ENCODE measurements at places on chromosomes 3 and 15.

DNA sequence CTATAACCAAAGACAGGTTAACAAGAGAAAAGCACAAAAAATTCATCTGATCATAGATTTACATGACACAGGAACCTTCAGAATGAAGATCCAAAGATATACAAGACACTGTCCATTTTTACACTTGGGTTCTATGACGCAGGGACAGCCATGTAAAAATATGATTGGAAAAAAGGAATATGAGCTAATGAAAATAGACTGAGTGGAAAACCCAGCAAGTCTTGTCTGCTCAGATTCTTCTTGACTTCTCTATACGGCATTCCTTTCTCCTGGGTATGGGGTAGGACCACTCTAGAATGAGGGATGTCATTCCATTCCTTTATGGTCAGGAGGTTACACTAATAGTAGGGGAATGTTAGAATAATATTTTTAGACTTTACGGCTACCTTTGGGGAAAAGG is 46.9 kb downstream of the WDR49 start:
- no peak for DNase-seq

DNA sequence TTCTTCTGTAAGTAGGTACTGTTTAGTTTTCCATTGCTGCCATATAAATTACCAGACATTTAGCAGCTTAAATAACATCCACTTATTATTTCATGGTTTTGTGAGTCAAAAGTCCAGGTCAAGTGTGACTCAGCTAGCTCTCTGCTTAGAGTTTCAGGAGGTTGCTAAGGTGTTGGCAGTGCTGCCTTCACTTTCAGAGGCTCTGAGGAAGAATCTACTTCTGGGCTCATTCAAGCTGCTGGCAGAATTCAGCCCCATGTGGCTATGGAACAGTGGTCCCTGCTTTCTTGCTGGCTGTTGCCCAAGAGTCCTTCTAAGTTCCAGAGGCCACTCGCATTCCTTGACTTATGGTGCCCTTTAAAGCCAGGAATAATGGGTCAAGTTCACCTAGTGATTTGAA is 4.5 kb downstream of the CFAP44 start:
- DNase-seq, result no peak

DNA sequence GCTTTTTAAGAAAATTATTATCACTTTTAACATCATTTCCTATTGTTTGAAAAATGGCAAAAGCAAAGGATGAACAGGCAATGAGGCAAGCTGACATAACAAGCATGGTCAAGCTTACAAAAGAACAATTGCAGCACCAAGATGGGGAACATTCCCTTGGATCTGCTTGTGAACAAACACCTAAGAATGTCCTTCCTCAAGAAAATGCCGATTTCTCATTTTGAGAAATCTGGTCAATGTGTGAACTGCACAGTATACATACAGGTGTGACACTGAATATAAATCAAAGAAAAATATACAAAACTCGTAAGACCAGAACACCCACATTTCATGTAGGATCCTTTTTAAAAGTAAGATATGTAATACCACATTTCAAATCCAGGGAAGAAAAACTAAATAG is 58.9 kb downstream of the LRRFIP2 start:
- no peak for DNase-seq

GRCh38 chr3:32176989-32177701 is 61.3 kb upstream of the CMTM8 start:
- DNase-seq, result peak; percentile 10

DNA sequence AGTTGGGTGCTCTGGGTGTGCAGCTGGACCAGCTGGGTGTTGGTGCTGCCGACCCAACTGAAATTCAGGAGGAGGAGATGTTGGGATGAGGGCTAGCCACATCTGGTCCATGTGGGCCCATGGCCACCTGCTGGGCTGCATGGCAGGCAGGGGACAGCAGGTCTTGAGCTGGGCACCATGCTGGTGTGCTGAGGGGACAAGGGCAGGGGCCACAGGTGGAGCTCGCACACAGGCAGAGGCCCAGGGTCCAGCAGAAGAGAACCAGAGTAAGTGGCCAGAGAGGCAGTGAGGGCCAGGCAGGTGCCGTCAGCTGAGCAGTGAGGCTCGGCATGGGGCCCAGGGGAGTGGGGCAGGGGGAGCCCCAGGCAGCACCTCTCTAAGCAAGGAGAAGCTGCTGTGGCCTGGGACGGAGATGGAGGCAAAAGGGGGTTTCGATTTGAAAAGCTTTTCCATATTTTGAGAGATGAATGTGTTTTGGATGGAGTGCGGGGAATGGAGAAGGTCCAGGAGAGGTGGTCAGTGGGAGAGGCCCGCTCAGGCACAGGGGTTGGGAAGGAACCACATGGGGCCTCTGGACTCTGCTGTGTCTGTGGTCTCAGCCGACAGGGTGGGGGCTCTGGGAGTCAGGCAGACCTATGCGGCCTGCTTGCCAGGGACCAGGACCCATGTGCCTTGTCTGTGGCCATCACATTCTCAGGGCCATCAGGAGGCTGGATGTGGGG is 30.5 kb upstream of the PLXNA1 start:
- DNase-seq, result no peak

GRCh38 chr3:178097576-178097975 is 438.7 kb upstream of the KCNMB2 start:
- no peak for DNase-seq

GRCh38 chr15:101167411-101167752 is 84.5 kb downstream of the CHSY1 start:
- DNase-seq, result no peak

DNA sequence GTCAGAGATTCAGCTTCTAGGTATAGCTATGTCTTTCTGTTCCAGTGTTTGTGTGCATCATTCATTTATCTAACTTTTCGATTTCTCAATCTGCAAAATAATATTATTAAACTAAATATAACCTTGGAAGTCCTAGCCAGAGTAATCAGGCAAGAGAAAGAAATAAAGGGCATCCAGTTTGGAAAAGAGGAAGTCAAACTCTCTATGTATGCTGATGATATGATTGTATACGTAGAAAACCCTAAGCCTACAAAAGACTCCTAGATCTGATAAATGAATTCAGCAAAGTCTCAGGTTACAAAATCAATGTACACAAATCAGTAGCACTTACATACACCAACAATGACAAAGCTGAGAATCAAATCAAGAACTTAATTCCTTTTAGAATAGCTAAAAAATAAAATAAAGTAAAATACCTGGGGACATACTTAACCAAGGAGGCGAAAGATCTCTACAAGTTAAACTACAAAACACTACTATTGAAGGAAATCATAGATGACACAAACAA is 718.2 kb downstream of the NTRK3 start:
- DNase-seq, result no peak

- no peak for DNase-seq
Measured at GRCh38 chr3:197503652-197504051, 52.1 kb downstream of the BDH1 start.

DNA sequence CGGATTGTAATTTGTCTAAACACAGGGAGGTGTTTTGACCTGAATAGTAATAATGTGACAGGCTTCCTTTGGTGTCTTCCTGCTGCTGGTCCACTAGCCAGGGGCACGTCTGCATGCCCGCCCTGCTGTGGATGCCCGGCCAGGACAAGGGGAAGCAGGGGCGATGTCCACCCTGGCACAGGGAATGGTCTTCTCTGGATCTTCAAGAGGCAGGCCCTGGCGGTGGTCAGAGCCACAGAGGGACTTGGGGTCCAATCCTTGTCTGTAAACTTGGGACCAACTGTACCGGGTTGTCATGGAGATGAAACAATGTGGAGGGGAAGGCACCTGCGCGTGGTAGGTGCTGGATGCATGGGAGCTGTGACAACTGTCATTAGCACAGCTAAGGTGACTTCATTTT is 134.1 kb downstream of the RPLP1 start:
- DNase-seq, result no peak

DNA sequence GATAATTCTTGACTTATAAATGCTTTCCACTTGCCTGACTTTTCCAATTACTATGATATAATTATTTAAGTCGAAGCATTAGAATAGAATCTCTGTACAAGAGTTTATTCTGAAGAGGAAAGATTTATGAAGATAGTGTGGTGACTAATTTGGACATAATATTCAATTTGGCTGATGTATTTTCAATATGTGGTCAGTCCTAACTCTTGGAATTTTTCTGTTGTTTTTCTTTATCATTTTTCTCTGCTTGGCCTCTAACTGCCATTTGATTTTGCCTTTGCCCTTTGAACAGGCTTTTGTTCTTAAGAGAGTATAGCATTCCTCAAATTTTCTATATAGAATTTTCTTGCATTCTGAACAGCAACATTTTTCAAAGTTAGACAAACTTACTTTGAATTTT is 2.6 kb upstream of the MDFIC2 start:
- no peak for DNase-seq

GRCh38 chr3:74591946-74592345 is 22.5 kb downstream of the CNTN3 start:
- DNase-seq, result no peak

DNA sequence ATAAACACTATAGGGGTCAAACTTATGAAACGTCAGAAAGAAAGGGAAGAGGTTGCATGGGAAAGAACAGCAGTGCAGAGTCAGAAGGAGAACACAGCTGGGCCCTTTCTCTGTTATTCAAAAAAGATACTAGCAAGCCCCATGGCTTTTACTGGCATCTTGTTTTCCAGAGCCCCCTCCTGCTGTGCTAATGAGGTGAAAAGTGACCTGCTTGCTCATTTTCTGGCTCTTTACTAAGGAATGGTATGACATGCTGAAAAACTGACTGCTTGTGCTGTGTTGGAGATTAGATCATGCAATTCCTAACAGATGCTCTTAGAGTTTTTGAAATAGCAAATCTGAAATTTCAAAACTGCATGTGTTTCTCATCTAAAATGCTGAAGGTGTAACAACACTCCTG is 541.6 kb upstream of the ALCAM start:
- DNase-seq, result no peak

DNA sequence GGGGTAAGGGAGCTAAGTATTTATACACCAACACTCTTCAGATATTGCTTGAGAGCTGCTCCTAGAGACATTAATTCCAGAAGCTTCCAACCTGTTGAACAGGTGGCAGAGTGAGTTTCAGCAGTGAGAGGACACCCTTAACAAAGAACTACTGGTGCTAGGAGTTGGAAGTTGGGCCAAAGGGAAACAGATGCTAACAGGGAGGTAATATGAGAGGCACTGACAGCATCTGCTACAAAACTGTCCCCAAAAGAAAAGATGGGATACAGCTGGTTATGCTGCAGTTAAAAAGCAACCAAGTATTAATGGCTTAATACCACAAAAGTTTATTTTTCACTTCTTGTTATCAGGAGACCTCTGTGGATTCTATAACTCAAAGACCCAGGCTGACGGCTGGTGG is 104.5 kb upstream of the SATB1 start:
- DNase-seq, result no peak

- DNase-seq, result no peak
Measured at GRCh38 chr3:53074366-53074696, 28.5 kb upstream of the SFMBT1 start.

DNA sequence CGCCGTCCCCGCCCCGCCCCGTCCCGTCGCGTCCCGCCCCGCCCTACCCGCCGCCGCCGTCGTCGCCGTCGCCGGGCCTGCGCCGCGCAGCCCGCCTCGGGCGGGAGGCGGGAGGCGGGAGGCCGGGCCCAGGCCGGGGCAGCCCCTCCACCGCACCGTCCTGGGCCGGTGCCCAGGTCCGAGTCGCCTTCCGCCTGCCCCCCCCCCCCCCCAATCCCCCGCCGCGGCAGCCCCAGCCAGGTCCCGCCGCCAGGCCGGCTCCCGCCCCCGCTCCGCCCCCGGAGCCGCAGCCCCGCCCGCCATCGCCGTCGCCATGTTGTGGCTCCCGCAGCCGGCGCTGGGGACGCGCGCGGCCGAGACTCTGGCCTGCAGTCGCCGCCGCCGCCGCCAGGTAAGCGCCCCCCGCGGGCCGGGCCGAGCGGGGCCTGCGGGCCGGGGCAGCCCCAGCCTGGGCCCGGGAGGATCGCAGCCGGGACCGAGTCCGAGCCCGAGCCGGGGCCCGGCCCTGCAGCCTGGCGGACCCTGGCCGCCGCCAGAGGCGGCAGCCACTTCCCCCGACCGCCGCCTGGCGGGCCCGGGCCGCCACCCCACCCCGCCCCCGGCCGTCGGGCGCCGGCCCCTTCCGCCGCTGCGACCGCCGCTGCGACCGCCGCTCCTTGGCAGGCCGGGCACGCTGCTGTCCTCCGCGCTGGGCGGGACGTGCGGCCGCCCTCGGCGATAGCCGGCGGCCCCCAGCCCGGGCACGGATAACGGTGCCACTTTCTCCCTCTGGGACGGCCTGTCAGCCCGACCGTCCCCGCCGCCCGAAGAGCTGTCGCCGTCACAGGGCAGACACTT is at the start of gene ZNF592:
Gene ZNF592, plus strand, starts transcription at position 319 of the 837 bp plus-strand sequence. CDS start 34,084 bp downstream, outside the sequence.
- peak; percentile 74 for DNase-seq

DNA sequence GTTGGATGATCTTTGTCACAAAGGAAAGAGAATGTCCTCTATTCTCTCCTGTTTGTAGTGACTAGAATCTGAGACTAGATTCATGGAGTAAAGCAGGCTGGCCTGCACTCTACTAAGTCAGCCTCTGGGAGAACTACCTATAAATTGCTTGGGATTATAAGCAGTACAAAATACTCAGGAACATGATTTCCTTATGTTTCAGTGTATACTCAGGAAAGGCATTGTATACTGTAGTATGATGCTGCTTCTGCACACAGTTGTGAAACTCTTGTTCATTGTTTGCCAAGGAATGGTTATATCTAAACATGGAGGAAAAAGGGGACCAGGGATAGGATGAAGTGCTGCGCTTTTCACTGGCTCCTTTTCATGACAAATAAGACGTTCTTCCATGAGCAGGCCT is 49.2 kb downstream of the OXSR1 start:
- no peak for DNase-seq

- DNase-seq, result no peak
Measured at GRCh38 chr3:121724130-121724529, 25.4 kb downstream of the GOLGB1 start.

GRCh38 chr3:167929968-167930367 is 165.8 kb downstream of the GOLIM4 start:
- DNase-seq, result no peak

GRCh38 chr15:67050522-67051087 is 14.8 kb upstream of the SMAD3 start:
- no peak for DNase-seq

GRCh38 chr3:151430821-151431484 is 29.9 kb downstream of the IGSF10 start:
- no peak for DNase-seq

- DNase-seq, result no peak
Measured at GRCh38 chr3:33181229-33181628, 37.4 kb downstream of the SUSD5 start.

DNA sequence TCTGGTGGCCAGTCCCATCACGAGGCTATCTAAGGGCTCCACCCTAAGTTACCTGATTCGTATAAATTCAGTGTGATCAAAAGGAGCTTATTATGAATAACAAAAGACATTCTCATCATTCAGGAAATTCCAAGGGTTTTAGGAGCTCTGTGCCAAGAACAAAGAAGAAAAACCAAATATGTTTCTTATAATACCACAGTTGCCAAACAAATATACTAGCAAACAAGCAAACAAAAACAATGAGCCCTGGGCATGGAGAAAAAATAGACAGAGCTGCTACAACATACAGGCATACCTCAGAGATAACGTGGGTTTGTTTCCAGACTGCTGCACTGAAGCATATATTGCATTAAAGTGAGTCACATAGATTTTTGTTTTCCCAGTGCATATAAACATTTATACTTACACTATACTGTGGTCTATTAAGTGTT is 20.2 kb upstream of the CFAP161 start:
- no peak for DNase-seq

GRCh38 chr15:81225161-81225671 is 28.5 kb downstream of the IL16 start:
- DNase-seq, result no peak

- no peak for DNase-seq
Measured at GRCh38 chr3:66483006-66483405, 17.8 kb downstream of the LRIG1 start.

- DNase-seq, result no peak
Measured at GRCh38 chr3:194368918-194369317, 625 bp downstream of the LRRC15 start.
